Neural progenitor cell (in vitro differentiated cells): ENCODE measurements at places on chromosomes 1 and 21. TPM values are rescaled to one million over a fixed set of nuclear protein-coding genes. Genes with fewer than 3 reads are reported as not detected.

ETNK2 gene
- 5.3 and 17.6 TPM in 2 replicates for total RNA-seq

TDRD5 gene
- 0.09 TPM in 2 replicates for total RNA-seq

FMO3 gene
- total RNA-seq, result not detected in 2 replicates

CFAP45 gene
- total RNA-seq, result not detected in 2 replicates

SPATA46 gene
- total RNA-seq, result not detected in 2 replicates

CLCA1 gene
- total RNA-seq, result not detected in 2 replicates

DAB1 gene
- total RNA-seq, result 5.9 and 14.6 TPM in 2 replicates

TNFRSF1B gene
- 0.04 and 0.22 TPM in 2 replicates for total RNA-seq

FAM72B gene
- 36.9 and 48.4 TPM in 2 replicates for total RNA-seq

GIPC2 gene
- not detected in 2 replicates for total RNA-seq

TMEM81 gene
- total RNA-seq, result 2.1 and 3.3 TPM in 2 replicates

FGR gene
- not detected in 2 replicates for total RNA-seq

PLEKHA6 gene
- total RNA-seq, result 0.58 and 1.5 TPM in 2 replicates

DNA sequence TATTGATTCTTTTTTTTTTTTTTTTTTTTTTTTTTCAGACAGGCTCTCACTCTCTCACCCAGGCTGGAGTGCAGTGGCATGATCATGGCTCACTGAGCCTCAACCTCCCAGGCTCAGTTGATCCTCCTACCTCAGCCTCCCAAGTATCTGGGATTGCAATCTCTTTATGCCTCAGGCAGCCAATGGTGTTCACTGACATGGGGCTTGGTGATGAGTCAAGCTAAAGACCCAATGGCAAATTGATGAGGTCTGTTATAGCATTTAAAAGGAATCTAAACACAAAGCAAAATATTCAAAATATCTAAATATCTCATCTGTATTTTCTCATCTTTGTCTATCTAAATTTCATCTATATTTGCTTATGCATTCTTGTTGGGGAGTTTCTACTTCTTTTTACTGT lies 30.5 kb upstream of the CAMSAP2 start:
- H3K27ac ChIP-seq, result no peak overlapping the region
- no peaks in the 10 kb centered on the region for H3K27me3 ChIP-seq

GRCh38 chr1:181443231-181443853 lies 40.0 kb upstream of the CACNA1E start:
- no peaks in the 10 kb centered on the region for H3K27me3 ChIP-seq
- no peak overlapping the region for H3K4me3 ChIP-seq
- H3K27ac ChIP-seq, result no peak overlapping the region

DNA sequence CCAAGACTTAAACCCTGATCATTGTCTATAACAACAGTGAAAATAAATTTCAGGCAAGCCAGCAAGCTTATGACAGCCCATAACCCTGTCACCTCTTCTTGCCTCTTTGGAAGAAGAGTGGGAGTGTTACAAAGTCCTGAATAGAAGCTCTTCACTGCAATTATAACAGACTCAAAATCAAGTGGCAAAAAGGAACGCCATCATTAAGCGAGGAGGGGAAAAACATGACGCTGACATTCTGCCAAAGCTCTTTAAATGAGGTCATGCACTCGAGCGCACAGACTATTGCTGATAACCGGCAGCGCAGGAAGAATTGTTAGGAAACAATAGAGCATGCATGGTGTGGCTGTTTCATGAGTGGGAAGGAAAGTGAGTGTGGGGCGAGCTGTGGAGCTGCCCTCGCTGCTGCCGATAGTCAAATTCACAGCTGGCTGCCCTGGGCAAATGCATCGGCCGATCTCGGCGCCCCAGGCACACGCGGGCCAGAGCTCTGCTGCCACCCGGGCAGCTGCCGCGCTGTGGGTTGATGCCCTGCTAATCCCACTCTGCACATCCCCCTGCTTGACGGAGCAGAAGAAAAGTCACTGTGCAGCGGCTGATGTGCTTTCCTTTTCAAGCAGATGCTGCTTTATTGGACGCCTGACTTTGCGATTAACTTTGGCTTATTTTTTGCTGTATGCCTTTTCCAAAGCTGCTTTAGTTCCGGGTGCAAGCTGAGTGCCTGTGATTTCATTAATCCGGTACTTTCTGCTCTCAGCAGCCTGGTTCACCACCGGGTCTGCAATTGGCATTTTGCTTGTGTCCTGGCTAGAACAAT lies 102.4 kb upstream of the ST6GALNAC5 start:
- no peak overlapping the region for H3K27ac ChIP-seq
- peak; percentile 38 for DNase-seq
- no peaks in the 10 kb centered on the region for H3K27me3 ChIP-seq
- H3K4me3 ChIP-seq, result no peak overlapping the region

GRCh38 chr1:89945852-89946476 lies 48.9 kb upstream of the ZNF326 start:
- H3K4me3 ChIP-seq, result no peak overlapping the region
- no peak overlapping the region for H3K27ac ChIP-seq
- H3K36me3 ChIP-seq, result no peaks in the 10 kb centered on the region
- DNase-seq, result no peak
- no peaks in the 10 kb centered on the region for H3K27me3 ChIP-seq

GRCh38 chr1:224308064-224308463 lies 21.9 kb downstream of the NVL start:
- H3K4me1 ChIP-seq, result no peaks in the 10 kb centered on the region
- no peak overlapping the region for H3K27ac ChIP-seq
- DNase-seq, result no peak
- peaks cover 11% of the 10 kb centered on the region for H3K36me3 ChIP-seq
- no peak overlapping the region for H3K4me3 ChIP-seq

DNA sequence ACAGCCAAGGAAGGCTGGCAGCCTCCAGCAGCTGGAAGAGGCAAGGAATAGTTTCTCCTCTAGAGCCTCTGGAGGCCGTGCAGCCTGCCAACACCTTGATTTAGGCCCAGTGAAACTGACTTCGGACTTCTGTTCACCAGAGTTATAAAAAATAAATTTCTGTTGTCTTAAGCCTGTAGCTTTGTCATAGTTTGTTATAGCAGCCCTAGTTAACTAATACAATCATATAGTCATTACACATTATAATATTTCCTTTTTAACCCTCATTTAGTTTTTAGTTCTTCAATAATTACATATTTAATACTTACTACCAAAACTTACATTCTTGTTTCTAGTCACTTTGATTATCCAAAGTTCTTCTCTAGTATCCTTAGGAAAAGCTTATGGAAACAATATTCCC lies 20.3 kb downstream of the NOS1AP start:
- H3K27me3 ChIP-seq, result no peaks in the 10 kb centered on the region
- DNase-seq, result no peak
- H3K36me3 ChIP-seq, result no peaks in the 10 kb centered on the region

DNA sequence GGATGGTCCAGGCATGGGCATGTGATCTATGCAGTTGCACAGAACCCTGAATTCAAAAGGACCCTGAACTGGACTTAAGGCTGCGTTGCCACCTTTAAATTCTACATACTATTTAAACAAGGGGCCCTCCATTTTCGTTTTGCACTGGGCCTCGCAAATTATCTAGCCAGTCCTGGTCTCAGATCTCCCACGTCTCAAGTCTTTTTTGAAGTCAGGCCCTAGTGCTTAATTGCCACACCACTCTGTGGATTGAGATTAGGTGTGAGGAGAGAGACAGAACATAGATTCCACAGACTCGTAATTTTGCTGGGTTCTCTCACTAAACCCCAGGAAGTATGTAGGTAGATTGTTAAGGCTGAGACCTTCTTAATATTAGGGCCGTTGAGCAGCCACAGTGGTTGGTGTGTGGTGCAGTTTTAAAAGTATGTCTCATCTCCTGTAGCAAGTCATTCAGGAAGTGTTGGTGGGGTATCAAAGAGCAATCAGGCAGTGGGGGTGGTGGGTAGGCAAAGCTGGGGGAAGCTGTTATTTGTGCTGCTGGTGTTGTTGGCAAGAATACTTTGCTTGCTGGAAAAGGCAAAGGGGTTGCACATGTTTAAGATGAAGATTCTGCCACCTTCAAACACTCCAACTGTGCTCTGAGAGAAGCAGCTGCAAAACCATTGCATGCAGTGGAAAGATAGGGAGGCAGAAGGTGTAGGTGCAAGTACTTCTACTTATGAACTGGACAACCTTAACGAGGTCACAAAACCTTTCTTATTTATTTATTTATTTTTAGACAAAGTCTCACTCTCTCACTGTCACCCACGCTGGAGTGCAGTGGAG lies 11.2 kb downstream of the CD84 start:
- H3K27me3 ChIP-seq, result no peaks in the 10 kb centered on the region
- no peaks in the 10 kb centered on the region for H3K4me1 ChIP-seq
- H3K36me3 ChIP-seq, result no peaks in the 10 kb centered on the region
- no peak for DNase-seq
- no peak overlapping the region for H3K27ac ChIP-seq
- no peak overlapping the region for H3K4me3 ChIP-seq

- H3K4me1 ChIP-seq, result no peaks in the 10 kb centered on the region
- no peaks in the 10 kb centered on the region for H3K36me3 ChIP-seq
- no peaks in the 10 kb centered on the region for H3K27me3 ChIP-seq
- no peak overlapping the region for H3K4me3 ChIP-seq
- DNase-seq, result no peak
Observed at GRCh38 chr1:62068978-62069377, 125.7 kb upstream of the L1TD1 start.

- no peaks in the 10 kb centered on the region for H3K36me3 ChIP-seq
- no peak overlapping the region for H3K4me3 ChIP-seq
- DNase-seq, result no peak
- no peak overlapping the region for H3K27ac ChIP-seq
Observed at GRCh38 chr1:201471772-201472171, 2.8 kb upstream of the PHLDA3 start.

DNA sequence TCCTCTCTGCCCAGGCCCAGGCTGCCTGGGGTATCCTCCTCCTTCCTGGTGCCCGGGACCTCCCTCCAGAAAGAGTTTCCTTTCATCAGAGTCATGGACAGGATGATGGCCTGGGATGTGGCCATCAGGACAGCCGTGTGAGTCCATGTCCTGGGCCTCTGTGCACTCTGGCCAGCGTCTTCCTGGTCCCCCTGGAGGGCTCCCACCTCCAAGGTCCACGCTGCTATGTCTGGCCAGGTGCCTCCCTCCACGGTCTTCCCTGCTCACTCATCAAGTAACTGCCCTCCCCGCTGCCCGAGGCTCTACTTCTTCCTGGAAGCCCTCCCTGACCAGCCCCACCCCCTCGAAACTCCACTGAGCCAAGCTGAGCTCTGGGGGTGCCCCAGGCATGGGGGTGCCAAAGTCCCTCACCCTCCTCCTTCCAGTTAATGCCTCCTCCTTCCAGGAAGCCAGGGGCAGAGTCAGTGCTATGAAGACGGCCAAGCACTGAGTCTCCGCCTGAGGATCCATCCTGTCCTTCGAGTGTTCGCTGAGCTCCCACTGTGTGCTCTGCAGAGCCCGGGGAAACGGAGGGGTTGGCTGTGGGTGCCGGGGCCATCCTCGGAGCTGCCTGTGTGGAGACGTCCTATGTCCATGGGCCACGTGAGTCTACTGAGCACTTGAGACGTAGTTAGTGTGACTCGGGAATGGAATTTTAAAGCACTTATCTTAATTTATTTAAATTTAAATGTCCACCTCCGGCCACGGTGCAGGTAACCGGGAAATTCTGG lies 28.5 kb upstream of the TTC34 start:
- no peak for DNase-seq
- H3K4me3 ChIP-seq, result no peak overlapping the region
- H3K36me3 ChIP-seq, result no peaks in the 10 kb centered on the region
- H3K4me1 ChIP-seq, result no peaks in the 10 kb centered on the region
- no peak overlapping the region for H3K27ac ChIP-seq

DNA sequence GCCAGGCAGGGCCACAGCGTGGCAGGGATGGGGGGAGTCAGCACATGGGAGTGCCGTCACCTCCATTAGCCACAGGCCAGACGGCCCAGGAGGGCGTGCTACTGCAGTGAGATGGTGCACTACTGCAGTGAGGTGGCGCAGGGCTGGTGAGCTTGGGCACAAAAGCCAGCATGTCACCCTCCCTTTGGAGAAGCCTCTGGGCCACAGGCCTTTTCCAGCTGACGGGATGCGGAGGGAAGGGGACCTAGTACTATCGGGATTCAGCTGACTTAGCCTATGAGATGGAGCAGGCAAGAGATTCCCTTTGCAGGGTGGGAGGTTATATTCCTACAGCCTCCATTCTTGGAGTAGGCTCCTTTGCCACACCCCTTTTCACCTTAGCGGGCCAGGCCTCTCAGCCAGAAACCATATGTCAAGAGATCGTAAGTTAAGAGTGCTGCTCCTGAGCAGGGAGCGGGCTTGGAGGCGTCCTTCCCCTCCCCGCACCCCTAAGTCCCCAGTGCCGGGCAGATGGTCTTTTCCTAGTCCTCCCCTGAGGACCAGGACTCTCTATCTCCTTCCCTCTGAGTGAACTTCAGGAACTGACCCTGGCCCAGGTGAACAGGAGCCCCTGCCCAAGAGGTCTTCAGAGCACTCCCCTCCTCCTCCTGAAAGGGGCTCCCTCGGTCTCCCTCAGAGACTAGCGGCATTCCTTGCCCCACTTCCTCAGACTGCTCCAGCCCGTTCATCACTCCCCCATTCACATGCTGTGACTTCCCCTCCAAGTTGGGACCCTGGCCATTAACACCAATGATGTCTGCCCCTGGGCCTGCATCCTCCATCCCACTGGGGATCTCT lies 8.2 kb downstream of the NES start:
- H3K36me3 ChIP-seq, result peaks cover 18% of the 10 kb centered on the region
- no peak overlapping the region for H3K4me3 ChIP-seq
- H3K27me3 ChIP-seq, result no peaks in the 10 kb centered on the region
- DNase-seq, result peak; percentile 49
- H3K27ac ChIP-seq, result peak overlapping the region; percentile 80

DNA sequence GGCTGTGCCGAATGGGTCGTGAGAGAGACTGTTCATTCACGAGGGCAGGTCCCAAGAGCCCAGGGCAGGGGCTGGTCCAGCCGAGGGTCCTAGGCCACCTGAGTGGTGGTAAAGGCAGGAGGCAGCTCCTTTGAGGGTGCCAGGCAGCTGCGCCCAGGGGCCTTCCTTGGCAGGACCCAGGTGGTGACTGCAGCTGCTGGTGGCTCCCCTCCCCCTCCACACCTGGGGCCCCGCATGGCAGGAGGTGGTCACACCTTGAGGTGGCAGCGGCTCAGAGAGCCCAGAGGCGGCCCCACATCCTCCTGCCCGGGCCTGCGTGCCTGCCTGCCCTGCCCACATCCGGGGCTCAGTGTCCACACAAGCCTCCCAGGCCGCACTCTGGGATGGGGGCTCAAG lies 9.8 kb upstream of the PLCH2 start:
- H3K27ac ChIP-seq, result no peak overlapping the region
- no peaks in the 10 kb centered on the region for H3K36me3 ChIP-seq
- H3K27me3 ChIP-seq, result peaks cover 25% of the 10 kb centered on the region
